Stimulated activated CD4-positive, alpha-beta T cell treated with anti-CD3 and anti-CD28 coated beads, Interleukin-4, amount 100 ng/mL, for 4 hours (primary cell): ENCODE measurements at places on chromosomes 12 and 14.

DNA sequence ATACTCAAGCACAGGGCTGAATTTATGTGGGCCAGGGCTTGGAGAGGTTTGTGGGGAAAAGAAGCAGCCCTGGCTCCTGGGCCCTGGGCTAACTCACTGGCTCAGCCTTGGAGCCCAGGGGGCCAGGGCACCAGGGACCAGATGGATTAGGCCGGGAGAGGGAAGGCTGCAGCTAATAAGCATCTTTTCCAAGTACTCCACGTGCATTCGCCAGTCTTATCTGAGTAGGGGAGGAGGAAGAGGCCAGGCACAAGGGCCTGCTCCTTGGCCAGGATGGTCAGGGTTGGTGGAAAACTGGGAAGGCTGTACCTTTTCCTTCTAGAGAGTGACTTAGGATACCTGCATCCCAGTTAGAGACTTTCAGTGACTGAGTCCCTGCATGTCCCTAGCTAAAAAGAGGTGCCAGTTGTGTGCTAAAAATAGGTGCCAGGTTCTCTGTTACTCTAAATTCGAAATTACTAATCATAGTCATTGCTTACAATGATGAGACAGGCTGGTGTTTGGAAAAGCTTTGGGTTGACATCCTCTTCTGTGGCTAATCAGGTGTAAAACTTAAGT is 1.3 kb downstream of the GLRX5 start:
- DNase-seq = no peak

DNA sequence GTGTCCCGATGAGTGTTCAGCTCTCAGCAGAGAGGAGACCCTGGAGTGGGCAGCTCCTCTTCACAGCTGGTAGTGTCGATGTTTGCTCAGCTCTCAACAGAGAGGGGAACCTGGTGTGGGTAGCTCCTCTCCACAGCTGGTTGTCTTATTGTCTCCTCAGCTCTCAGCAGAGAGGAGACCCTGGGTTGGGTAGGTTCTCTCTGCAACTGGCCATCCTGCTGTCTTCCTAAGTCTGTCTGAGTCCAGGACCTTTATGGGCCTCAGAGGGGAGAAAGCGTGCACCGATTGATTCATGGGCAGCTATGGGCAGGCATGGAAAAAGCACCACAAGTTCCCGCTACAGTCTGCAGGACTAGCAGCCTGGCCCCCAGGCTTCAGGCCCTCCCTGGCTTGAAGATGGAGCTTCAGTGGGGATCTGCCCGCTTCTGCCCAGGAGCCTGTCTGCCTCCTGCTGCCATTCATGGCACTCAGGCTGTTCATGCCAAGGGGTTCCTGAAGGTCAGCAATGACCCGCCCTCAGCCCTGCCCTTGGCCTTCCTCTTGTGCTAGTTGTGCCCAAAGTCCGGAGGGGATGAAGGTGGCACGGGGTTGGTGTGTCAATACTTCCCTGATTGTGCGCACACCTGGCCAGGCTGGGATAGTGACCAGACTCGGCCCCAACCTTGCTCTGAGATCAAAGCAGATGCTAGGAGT is 224.2 kb downstream of the KCNC2 start:
- no peak for DNase-seq

DNA sequence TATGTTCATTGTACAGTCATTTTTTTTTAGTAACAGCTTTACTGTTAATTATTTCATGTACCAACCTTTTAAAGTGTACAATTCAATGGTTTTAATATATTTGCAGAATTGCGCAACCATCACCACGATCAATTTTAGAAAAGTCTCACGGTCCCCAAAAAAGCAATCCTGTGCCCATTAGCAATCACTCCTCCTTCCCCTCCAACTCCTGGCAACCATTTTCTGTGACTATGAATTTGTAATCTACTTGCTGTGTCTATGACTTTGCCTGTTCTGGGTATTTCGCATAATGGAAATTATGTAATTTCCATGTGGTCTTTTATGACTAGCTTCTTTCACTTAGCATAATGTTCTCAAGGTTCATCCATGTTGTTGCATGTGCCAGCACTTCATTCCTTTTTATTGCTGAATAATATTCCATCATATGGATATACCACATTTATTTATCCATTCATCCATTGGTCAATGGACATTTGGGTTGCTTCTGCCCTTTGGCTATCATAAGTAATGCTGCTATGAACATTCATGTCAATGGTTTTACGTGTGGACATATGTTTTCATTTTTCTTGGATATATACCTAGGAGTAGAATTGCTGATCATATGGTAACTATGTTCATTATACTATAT is 9.9 kb downstream of the KICS2 start:
- DNase-seq = no peak

- no peak for DNase-seq
These were observed 1.2 kb downstream of the CLIP1 start for GRCh38 chr12:122421187-122421820.

DNA sequence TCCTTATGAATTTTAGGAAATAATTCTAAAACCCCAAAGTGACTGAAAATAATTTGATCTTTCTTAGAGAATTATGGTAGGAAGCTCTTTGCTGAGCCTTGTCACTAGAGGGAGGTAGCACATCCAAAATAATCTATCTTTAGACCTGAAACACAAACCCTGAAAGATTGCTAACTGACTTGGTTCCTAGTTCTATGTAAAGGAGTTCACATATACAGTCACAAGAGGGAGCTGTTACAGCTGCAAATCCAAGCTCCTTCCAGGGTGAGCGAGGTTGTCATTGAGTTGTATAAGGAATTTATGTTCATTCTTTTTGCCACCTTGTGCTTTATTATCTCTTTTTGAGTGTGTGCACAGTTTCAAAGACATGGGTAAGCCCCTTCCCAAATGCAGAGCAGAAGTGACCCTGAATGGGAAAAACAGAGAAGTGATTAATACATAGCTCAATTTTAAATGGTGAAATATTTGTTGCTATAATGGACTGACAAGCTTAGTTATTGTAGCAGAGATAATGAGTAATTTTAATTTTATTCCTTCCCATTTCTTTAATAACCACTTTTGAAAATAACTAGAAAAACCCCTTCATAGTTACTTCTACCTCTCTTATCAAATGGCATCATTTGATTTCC is 387.9 kb downstream of the DAD1 start:
- no peak for DNase-seq

DNA sequence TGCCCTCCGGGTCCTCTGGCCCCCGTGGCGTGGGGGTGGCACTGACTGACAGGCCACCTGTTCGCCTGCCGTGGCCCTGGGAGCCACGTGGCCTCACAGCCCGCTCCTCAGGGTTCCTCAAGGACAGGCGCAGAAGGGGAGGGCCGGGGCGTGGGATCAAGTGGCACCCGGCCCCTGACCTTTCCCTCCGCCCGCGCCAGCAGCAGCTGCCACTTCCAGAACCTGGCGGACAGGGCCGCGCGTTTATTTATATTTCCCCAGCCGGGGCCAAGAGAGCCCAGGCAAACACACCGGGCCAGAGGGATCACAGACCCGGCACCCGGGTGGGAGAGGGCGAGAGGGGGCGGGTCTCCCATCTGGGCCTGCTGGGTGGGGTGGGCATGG is 92.6 kb downstream of the RFLNA start:
- no peak for DNase-seq

- no peak for DNase-seq
These were observed 154.7 kb downstream of the ADGRD1 start for GRCh38 chr12:131108177-131108955.

DNA sequence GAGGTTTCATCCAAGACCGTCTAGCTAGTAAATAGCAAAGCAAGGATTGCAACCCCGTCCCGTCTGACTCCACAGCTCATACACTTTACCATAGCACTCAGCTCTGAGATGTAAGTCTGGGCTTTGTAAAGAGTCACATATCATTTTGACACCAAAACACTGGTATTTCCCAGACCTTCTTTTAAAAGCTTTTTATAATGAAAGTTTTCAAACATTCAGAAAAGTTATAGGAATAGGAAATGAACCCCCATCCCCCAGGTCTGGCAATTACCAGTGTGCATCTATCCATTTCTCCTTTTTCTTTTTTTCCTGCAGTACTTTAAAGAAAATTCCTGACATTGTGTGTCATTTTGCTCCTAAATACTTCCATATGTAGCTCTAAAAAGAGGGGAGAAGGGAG is 183.6 kb upstream of the CCND2 start:
- DNase-seq = no peak

DNA sequence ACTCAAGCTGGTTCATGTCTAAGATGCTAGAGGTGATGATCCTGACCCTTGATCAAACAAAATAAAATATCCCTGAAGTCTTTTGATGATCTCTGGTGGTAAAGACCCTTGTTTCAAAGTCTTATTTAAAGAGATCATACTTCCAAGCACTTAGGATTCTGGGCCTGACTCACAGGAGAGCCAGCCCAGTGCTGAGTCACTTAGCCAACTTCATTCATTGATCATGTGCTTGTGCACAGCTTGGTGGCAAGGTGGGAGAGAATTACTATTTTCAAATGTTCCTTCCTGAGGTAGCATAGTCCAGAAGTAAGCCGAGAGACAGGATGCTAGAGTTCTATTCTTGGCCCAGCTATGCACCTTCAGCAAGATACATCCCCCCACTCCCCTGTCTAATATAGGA is 40.6 kb downstream of the SCN8A start:
- no peak for DNase-seq

- DNase-seq = no peak
These were observed 5.6 kb upstream of the EPS8 start for GRCh38 chr12:15794836-15795235.

GRCh38 chr14:105199093-105199492 is 18.0 kb upstream of the NUDT14 start:
- no peak for DNase-seq

DNA sequence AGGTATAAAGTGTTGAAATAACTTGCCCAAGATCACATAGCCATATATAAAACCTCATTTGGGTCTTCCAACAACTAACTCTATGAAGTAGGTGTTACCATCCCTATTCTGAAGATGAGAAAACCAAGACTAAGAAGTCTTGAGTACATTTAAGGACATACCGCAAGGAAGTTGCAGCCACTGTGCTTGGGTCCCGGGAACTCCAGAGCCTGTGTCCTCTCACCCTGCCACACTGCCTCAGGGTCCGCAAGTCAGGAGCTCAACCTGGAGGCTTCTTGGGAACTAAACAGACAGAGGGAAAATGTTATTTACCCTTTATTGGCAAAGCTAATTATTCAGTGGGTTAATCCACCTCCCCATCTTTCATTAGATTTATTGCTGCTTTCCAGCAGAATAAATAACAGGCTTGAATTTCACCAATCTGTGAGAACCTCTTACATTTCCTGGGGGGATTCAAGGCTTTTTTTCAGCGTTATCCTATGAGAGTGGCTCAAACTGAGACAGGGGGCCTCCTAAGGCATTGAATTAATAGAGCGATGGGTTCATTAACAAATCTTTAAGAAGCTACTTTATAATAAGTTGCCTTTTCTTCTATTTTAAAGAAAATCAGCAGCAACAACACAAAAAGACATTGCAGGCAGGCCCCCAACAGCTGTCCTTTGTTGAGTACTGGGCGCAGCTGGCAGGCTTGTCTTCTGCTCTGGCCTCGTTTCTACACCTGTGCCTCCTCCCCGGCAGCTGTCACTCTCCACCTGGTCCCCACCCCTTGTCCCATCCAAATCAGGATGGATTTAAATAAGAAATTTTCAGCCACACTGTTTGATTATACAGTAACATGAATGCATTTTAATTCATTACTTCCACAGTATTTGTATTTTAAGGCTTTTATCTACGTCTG is 25.3 kb downstream of the PHLDA1 start:
- DNase-seq = no peak

- DNase-seq = no peak
These were observed 3.6 kb upstream of the STXBP6 start for GRCh38 chr14:25053585-25053984.

DNA sequence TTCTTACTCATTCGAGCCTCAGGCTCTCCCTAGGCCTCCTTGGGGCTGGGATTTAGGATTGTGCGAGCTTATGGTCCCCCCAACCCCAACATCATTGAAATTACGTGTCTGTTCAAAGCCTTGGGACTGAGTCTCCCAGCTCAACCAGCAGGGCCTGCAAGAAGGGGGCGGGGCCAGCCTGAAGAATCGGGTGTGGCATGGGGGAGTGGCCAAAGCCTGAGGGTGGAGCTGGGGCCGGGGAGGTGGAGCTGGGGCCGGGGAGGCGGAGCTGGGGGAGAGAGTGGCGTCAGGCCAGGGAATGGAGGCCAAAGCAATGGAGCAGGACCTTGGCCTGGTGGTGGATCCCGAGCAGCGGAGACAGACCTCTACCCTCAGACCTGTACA is 24.3 kb upstream of the HSPB8 start:
- DNase-seq = no peak

DNA sequence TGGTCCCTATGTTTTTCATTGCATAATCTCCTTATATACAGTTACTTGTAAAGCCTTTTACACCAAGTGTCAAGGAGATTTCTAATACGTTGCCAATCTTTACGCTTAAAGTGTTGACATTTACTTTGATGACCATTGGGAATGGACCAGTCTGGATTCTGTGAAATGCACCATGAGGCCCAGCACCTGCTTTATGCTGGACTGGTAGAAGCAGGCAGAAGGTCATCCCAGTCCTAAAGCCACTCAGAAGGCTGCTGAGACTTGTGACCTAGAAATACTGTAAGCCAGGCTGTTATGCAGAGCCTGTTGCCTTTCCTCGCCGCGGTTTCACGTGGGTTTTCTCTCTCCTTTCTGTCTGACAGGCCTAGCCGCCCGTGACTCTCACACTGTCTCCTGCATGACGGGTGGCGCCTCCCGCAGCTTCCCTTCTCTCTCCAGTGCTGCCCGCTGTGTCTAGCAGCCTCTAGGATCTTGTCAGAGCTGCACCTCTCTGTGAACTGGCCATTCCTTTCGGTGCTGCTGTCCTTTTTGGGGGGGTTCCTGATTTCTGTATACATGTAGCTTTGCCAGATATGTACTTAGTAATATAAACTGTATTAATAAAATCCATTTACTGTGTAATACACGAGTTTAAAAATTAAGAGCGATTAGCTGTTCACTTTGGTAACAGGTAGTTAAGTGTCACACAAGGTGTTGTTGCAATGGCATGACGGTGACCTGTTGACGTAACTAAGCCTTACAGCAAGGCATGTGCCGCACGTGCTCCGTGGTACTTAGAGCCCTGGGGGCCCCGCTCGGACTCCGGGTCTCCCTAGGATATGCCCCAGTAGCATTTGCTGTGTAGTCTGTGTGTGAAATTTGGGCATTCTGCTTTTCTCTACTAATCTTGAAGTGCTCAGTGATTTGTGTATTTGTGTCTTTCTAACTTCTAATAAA is 29.7 kb downstream of the XRCC3 start:
- DNase-seq = no peak

DNA sequence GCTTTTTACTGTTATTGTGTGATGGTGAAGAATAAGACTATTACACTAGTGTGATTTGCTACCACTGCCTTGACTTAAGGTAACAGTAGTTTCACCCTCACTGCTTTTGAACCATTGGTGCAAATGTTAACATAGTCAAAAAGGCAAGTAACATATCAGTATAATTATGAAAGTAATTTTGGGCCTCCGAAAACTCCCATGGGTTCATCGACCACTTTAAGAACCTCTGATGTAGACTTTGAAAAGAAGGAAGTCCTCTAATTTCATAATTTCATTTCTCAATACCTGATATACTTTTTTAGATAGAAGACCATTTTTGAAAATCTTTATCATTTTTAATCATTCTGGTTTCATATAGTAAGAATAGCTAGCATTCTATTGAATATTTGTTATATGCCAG is 57.7 kb downstream of the ETNK1 start:
- no peak for DNase-seq

- DNase-seq = no peak
These were observed 87.2 kb downstream of the ZFC3H1 start for GRCh38 chr12:71576496-71576895.

- no peak for DNase-seq
These were observed 444.9 kb downstream of the TRHDE start for GRCh38 chr12:72717036-72717435.

- no peak for DNase-seq
These were observed 247.9 kb downstream of the NELL2 start for GRCh38 chr12:44628180-44628579.
